ENCODE measurements at places on chromosomes 1 and 21. TPM values are rescaled to one million over a fixed set of nuclear protein-coding genes. Genes with fewer than 3 reads are reported as not detected.

ARMH1 gene
- 0.37 TPM for total RNA-seq

AMPD1 gene
- not detected for total RNA-seq

THAP3 gene
- 18.4 TPM for total RNA-seq

EFNA3 gene
- 0.53 TPM for total RNA-seq

TMEM200B gene
- 11.5 TPM for total RNA-seq

VPS26C gene
- 85.9 TPM for total RNA-seq

MANEAL gene
- total RNA-seq: 0.99 TPM

KCNT2 gene
- 4.2 TPM for total RNA-seq

LCE1B gene
- not detected for total RNA-seq

BMP8B gene
- total RNA-seq: under 0.01 TPM

CA6 gene
- total RNA-seq: not detected

TMOD4 gene
- not detected for total RNA-seq

LRRIQ3 gene
- total RNA-seq: 0.26 TPM

RORC gene
- not detected for total RNA-seq

Measured in aortic smooth muscle cell (primary cell).